ENCODE measurements at places on chromosomes 2 and 18.

DNA sequence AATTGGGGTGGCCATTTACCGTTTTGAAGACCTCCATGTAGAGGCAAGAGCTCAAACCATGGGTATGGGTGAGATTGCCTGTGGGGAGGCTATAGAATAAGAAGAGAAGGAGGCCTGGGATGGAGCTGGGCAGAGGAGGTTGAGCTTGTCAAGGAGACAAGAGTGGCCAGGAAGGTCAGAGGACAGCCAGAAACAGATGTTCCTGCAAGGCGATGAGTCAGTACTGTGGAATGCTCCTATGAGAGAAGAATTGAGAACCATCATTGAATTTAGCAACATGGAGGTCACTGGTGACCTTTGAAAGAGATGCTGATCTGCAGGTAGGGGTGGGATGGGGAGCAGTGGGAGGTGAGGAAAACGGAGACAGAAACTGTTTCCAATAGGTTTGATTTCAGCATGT is 3.5 kb downstream of the ACSL3 start:
- DNase-seq, result no peak

- no peak for DNase-seq
Measured at GRCh38 chr2:43025709-43026295, 200.6 kb downstream of the ZFP36L2 start.

DNA sequence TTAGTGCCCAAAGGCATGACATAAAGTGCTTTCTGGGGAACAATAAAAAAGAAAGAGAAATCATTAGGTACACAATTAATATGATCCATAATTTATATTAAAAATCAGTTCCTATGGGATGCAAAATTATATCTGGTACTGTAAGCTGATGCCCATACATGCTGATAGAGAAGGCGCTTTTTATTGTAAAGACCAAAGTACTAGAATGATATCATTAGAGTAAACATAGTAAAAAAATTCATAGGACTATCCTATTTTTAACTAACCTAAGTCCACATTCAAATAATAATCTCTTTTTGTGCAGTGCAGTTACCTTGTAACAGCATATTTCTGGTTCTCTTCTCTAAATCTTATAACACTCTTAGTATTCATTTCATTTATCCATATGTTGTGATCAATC is 252.2 kb downstream of the ASXL3 start:
- no peak for DNase-seq

DNA sequence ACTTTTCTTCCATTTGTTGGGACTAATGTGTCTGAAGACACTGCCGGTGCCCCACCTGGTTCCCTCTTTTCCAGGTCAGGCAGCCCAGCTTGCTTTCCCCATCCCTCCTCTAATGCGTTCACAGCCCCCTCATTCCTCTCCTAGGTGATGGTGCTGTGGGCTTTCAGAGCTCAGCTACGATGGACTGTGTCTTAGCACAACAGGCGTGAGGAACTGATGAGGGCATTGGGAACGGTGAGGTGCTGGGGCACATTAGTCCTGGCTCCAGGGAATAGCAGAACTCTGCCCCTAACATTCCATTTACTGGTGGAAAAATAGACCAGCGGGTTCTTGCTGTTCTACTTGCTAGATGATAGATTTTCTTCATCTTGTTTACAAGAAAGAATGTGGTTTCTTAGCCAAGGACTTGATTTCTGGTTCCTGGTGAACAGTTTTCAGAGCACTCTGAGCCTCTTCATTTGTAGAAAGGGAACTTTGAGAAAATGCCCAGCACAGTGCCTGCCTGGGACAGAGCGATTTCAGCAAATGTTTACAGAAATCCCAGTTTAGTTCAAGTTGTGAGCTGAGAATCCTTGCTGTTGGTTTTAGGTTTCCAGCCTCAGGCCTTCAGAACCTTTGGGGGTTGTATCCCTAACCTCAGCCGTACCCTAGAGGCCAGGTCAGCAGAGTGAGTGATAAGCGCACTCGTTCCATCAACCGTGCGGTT is 42.5 kb downstream of the LDLRAD4 start:
- no peak for DNase-seq

GRCh38 chr2:100427627-100428258 is 10.3 kb upstream of the CHST10 start:
- peak; percentile 40 for DNase-seq

GRCh38 chr2:187168720-187169713 is 279.0 kb downstream of the CALCRL start:
- no peak for DNase-seq

- peak; percentile 15 for DNase-seq
Measured at GRCh38 chr2:162244541-162245031, 1.3 kb upstream of the FAP start.

DNA sequence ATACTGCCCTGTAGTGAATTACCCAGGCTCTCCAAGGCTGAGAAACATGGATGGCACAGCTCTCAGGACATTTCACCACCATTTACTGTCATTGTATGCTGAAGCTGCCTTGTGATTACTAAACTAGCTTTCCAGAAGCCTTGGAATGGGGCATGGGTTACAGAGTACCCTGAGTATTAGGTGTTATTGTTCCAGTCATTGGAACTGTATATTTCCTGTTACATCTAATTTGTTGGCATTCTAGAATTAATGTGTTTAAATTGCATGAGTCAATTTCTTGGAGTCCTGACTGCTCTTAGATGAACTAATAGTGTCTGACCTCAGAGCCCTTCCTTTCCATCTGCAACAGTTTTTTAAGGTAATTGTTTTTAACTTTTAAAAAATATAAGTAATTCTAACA is 9.0 kb downstream of the DGUOK start:
- DNase-seq, result no peak

DNA sequence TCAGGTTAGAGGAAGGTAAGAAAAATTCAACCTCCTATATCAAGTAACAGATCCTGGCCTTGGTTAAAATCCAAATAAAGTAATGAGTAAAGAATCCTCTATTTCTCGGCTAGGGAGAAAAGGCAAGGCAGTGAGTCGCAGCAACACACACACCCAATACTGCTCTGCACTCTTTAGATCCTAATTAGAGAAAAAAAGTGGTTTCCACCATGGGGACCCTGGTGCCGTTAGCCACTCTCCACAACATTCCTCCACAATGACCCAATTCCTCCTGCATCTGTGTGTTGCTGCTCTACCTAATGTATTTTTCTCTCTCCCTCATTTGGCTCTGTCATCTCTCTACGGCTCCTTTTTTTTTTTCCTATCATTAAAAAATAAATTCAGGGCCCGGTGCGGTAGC is 462.7 kb downstream of the METTL4 start:
- DNase-seq, result no peak

DNA sequence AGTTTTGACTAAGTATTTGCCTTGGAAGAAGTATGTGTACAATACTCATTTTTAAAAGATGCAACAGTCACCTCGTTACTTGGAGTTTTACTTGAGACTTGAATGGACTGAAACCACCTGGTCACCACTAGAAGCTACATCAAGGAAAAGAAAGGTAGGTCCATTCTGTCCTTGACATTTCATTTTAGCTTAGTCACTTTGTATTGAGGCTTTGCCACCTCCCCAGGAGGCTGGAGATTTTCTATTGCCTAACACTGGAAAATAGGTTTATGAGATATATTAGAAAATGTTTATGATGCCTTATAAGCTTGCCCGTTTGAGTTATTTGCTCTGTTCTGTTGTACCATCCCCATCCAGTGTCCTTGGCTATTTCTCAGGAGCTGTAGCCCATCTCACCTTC is 107.9 kb upstream of the ETAA1 start:
- no peak for DNase-seq

DNA sequence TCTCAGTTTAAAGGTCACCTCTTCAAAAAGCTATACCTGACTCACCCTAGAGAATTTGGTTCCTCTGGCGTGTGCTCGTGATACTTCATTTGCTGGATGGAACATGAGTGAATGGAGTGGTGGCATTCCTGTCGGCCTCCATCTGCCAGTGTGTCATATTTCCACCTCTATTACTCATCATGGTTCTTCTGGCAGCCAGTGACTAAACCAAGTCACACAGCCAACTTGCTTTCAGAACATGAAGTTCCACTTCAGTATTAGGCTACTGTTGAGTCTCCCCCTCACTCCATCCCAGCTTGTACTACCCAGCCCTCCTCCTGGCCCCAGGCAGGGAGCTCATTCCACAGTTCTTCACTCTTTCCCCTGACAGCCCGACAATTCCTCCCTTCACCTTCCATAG is 169.8 kb downstream of the MREG start:
- DNase-seq, result peak; percentile 19

GRCh38 chr2:122960759-122961641 is 1064.1 kb upstream of the CNTNAP5 start:
- DNase-seq, result no peak

DNA sequence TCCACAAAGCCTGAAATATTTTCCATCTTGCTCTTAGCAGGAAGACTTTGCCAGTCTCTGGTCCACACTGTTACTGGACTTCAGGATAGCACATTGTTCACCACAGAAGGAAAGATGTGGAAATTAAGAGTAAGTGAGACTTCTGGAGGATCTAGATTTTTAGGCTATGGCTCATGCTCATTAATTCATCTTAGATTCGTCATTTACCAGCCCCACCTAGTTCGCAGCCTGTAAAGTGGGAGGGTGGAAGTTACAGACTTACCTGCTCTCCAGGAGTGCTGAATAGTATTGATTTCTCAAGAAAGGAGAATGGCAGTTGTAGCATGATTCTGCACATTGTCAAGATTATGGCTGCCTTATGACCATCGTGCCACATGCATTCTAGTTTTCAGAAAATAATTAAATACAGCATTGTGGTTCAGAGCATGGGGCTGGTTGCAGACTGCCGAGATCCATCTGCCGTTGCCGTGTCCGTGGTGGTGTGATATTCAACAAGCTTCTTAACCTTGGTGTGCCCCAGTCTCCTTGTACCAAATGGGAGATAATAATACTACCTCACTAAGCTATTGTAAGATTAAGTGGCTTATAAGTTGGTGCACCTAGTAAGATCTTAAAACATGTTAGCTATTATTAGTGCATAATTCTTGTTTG is 56.8 kb downstream of the RNF144A start:
- no peak for DNase-seq

- no peak for DNase-seq
Measured at GRCh38 chr2:2687745-2688144, 356.7 kb upstream of the MYT1L start.

- DNase-seq, result no peak
Measured at GRCh38 chr18:54939361-54939917, 19.8 kb downstream of the CCDC68 start.

GRCh38 chr2:181656450-181657291 is at the start of gene CERKL:
Gene CERKL (minus strand): TSS chr2:181657105. CDS start chr2:181657006, 99 bp downstream.
- DNase-seq, result peak; percentile 58

DNA sequence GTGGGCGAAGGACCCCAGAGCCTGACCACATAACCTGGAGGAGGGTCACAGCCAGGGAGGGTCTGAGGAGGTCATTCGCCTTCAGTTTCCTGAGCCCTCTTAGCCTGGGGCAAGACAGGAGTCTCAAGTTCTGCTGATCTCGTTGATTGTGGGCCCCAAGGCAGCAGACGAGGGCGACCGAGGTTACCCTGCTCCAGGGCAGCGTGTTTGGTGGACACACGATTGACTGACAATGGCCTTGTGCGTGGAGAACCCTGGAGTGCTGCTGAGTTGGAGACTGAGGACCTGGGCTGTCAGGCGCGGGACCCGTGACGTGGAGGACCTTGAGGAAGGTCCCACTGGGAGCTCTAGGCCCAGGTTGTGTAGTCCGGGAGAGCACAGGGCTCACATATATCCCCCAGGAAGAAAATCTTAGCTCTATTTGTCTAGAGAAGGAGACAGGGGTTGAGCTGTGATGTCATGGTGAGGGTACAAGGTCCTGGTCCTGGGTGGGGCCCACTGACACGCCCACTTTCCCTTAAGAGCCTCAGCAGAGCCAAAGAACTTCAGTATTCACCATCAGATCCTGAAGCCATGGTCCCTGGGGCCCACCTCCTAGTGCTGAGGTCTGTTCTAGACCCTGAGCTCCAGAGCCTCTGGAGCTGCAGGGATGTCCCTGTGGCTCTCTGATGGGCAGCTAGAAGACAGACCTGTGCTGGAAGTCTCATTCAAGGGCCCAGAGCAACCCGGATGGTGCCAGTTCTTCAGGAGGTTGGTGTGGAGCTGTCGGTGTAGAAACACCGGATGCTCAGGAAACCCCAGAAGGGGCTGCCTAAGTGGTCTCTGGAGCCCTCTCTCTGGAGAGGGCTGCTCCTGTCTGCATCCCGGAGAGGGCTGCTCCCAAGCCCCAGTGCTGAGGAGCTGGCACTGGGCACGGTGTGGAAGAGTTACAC is 53.1 kb downstream of the DYSF start:
- DNase-seq, result no peak

GRCh38 chr18:712401-713134 is at the start of gene ENOSF1:
Gene ENOSF1 (minus strand): TSS chr18:712630. CDS start chr18:712587, 43 bp downstream.
- peak; percentile 93 for DNase-seq

DNA sequence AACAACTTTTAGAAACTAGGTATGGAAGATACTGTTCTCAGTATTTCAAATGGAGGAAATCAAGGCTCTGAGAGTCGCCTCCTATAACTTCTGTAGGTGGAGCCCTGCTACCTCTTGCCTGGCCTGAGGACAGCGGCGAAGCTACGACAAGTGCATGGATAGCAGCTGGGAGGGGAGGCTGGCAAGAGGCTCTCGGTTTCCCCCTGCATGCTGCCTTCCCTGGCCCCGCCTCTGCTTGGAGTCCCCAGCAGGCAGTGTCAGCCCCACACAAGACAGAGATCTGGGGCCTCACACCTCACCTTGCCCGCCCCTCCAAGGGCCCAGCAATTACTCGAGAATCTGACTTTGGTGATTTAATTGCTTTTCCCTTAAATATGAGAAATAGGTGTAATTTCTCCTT is 107.6 kb upstream of the POU3F3 start:
- no peak for DNase-seq

- no peak for DNase-seq
Measured at GRCh38 chr2:207770602-207771404, 1.1 kb upstream of the FZD5 start.

- no peak for DNase-seq
Measured at GRCh38 chr18:3715231-3716080, 265.5 kb downstream of the TGIF1 start.

GRCh38 chr2:146992466-146992865 is 852.4 kb upstream of the ACVR2A start:
- no peak for DNase-seq

DNA sequence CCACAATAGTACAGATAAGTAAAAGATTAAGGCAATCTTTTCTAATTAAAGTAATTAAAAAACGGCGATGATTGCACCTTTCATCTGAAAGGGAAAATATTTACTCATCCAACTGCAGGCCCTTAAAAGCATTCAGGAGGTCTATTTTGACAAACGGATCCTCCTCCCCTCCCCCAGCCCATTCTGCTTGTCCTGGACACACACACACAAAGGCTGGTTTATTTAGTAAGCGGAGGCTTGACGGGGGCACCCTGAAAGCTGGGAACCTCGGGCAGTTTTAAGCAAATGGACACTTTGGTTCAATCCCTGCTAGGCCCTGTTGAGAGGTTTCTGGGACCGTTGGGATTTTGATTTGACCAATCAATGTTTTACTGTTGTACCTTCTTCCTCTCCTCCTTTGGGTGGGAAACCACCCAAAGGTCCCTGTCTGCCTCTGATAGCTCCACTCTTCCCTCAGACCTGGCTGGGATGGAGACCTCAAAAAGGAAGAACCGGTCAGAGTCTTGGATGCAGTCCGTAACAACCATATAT is 135.8 kb upstream of the HAAO start:
- DNase-seq, result no peak

GRCh38 chr2:127355407-127356008 is 32.3 kb downstream of the MAP3K2 start:
- no peak for DNase-seq

GRCh38 chr2:109017017-109017416 is 28.0 kb upstream of the EDAR start:
- no peak for DNase-seq

GRCh38 chr2:42799881-42800280 is 7.5 kb upstream of the HAAO start:
- DNase-seq, result no peak
